Stimulated activated CD4-positive, alpha-beta T cell treated with anti-CD3 and anti-CD28 coated beads, Interleukin-1b, Interleukin-23, amount 100 ng/mL, for 24 hours (primary cell): ENCODE measurements at places on chromosomes 11 and 22.
A peak's percentile ranks its signal among the peaks of the same experiment; 100 is the strongest.

DNA sequence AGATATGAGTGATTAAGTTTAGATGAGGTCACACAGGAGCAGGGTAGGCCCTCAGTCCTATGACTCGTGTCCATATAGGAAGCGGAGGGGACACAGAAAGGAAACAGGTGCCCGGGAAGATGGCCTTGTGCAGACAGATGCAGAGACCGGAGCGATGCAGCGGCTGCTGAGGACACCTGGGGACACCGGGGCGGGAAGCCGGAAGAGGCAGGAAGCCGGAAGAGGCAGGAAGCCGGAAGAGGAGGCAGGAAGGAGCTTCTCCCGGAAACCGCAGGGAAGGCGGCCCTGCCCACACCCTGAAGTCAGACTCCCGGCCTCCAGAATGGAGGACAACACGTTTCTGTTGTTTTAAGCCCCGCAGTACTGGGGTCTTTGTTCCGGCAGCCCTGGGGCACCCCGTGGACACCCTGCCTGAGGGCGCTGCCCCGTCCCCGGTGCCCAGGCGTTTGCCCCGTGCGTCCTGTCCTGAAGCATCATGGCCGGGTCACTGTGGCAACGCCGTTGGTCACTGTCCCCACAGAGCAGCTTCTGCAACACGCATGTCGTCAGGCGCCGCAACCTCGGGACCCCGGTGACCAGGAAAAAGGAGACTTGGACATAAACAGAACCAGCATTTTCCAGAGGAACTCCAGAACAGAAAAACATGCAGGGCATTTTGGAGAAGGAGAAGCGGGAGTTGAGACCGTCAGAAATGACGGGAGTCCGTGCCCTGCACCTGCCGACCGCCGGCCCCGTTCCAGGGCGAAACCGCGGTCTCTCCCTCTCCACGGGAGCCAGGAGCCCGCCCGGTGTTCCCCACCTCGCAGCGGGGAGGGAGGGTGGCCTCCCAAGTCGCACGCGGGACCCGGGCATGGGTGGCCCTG, 103.4 kb downstream of the BRD1 start:
- peak; percentile 37 for DNase-seq

- DNase-seq, result no peak
These were observed 111.7 kb downstream of the GGTLC2 start for GRCh38 chr22:22756109-22756508.

- DNase-seq, result no peak
These were observed 41.1 kb downstream of the OR10A6 start for GRCh38 chr11:7889985-7890384.

- no peak for DNase-seq
These were observed 21.0 kb downstream of the OTUB1 start for GRCh38 chr11:64007160-64007628.

DNA sequence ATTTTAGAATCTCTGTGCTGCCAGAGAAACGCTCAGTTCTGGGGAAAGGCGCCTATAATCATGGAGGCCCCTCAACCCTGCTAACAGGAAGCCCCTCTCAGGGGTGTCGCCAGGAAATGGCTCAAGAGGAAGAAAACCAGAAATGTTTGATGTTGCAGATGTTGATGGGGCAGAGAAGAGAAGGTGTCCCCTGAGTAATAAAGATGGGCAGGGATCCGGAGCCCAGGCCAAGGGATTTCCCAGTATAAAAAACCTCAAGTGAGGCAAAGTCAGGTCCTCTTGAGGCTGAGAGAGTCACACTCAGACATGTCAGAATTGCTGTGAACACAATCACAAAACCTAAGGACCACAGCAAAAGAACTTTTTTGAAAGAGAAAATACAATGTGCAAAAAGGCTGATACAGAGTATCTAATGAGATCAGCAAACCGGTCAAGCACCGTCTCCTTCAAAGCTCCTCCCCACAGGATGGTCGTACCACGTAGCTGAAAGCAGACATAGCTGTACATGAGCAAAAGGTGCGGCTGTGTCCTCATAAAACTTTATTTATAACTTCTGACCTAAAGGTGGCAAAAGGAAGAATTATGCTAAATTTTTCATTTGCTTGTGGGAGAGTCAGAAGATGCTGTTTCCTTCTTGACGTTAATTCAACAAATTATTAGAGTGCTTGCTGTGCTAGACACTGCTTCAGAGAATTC, 12.2 kb downstream of the MOV10L1 start:
- no peak for DNase-seq

GRCh38 chr22:31829505-31829904, 75.7 kb downstream of the DEPDC5 start:
- DNase-seq, result peak; percentile 20

GRCh38 chr22:44436736-44437135, 61.3 kb downstream of the RTL6 start:
- no peak for DNase-seq

- no peak for DNase-seq
These were observed 60.1 kb downstream of the PRR5L start for GRCh38 chr11:36356201-36356600.

DNA sequence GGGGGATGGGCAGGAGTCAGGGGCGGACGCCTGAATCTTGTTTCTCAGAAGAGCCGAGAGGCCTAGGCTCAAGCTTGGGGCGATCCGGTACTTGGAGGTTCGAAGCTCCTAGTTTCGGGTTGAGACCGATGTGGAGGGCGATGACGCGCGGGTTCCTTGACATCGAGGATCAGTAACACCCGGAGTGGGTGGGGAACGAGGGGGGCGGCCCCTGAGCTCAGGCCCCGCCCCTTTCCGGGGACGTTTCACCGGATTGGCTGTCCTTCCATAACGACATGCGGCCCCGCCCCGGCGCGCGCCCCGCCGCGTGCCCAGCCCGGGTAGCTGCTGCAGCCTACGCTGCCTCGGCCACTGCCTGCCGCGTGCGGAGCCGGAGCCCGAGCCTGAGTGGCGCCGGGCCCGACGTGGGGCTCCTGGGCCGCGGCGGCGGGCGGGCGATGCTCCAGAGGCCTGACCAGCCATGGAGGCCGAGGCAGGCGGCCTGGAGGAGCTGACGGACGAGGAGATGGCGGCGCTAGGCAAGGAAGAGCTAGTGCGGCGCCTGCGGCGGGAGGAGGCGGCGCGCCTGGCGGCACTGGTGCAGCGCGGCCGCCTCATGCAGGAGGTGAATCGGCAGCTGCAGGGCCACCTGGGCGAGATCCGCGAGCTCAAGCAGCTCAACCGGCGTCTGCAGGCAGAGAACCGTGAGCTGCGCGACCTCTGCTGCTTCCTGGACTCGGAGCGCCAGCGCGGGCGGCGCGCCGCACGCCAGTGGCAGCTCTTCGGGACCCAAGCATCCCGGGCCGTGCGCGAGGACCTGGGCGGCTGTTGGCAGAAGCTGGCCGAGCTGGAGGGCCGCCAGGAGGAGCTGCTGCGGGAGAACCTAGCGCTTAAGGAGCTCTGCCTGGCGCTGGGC, at the start of gene CCDC85B:
TSS of gene CCDC85B (plus strand) at position 350 of the 895 bp plus-strand sequence. CDS start at position 461, 111 bp downstream.
- DNase-seq, result peak; percentile 97

GRCh38 chr11:94588366-94588942, 21.3 kb downstream of the PIWIL4 start:
- DNase-seq, result no peak

DNA sequence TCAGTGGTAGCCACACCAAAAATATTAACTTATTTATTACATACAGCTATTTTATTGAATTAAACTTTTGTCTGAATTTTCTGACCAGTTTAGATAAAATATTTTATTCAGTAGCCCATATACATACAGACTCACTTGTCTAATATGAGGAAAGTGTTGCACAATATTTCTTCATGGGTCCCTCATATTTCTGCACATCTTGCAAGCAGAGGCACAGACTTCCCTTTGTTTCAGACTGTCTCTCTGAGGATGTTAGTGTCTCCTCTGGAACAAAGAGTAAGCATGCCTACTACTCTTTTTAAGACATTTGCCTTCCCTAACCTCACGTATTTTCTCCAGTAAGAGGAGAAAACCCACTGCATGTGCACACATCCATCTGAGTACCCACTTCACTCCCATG, 81.2 kb downstream of the OR5AK2 start:
- DNase-seq, result no peak

DNA sequence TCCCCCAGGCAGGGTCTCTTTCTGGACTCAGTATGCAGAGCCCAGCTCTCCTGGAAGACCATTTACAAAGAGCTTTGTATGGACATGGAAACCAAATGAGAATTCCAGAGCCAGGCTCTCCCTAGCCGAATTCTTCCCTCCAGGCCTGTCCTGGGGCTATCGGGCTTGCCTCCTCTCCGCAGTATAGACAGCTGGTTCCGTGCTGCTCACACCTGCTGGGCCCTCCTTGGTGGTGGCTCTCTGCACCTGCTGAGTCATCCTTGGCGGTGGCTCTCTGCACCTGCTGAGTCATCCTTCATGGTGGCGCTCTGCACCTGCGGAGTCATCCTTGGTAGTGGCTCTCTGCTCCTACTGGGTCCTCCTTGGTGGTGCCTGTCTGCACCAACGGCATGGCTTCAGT, 743.5 kb downstream of the BRD1 start:
- DNase-seq, result no peak

DNA sequence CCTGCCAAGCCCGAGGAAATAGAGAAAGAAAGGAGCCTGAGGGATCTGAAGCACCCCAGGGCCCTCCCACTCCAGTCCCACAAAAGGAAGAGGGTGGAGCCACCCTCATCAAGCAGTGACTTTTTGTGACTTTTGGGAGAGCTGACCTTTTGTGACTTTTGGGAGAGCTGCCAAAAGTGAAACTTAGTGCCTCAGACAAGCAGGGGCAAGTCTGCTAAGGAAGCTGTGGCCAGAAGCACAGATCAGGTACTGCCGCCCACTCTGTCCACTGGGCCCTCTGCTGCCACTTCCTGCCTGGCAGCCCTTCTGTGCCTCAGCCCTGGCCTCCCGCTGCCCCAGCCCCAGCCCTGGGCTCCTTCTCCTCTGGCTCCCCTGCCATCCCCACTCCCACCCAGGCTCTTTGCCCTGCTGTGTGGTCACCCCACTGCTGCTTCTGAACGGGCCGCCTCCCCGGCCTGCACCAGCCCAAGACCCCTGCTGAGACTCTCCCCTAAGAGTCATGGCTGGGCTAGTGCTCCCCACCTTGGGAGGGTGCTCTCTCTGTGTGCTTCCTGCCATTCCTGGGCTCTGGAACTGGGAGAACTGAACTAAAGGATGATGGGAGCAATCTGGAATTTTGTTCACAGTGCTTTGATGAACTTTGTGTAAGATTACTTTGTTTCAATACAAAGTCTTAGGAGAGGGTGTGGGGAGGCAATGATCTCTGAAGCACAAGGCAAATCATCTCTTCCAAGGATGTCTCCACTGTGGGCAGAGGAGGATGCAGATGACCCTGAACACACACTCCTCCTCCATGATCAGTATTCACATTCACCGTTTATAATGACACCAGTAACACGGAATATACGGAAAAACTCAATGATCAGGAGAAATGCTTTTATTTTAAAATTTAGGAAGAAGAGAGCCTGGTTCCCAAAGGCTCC, at the start of gene APOBEC3H:
TSS of gene APOBEC3H (plus strand) at position 147 of the 923 bp plus-strand sequence. CDS start 3,035 bp downstream, outside the sequence.
- DNase-seq, result no peak

DNA sequence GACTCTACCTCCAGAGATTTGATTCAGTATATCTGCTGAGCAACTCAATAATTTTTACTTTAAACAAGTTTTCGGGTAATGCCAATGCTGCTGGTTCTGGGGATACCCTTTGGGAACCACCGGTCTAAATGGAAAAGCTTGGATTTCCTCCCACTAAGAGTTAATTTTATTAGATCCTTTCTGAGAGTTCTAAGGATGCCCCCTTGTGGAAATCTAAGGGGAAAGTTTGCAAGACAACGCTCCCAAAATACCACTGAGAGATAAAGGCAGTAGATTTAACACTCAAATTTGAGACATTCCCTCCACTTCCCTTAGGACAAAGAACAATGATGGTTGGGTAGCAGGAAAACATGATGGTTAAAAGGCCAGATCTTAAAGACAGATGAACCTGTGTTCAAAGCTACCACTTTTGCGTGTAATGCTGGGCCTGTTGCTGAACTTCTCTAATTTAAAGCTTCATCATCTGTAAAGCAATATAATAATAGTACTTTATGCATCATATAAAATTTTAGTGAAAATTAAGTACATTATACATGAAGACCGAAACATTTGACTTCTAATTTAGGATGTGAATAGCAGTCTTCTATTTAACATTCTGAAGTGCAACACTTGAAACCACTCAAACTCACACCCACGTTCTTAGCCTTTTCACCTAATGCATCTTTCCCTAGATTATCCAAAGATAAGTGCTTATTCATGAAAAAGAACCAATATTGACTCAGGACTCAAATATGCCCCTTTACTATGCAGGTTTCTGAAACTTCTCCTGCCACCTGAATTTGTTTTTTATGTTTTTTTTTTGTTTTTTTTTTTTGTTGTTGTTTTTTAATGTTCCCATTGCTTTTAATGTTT, 110.1 kb upstream of the LUZP2 start:
- DNase-seq, result no peak
